ENCODE measurements at places on chromosomes 7 and 10. TPM values are rescaled to one million over a fixed set of nuclear protein-coding genes. Genes with fewer than 3 reads are reported as not detected.
A peak's percentile ranks its signal among the peaks of the same experiment; 100 is the strongest.

DNA sequence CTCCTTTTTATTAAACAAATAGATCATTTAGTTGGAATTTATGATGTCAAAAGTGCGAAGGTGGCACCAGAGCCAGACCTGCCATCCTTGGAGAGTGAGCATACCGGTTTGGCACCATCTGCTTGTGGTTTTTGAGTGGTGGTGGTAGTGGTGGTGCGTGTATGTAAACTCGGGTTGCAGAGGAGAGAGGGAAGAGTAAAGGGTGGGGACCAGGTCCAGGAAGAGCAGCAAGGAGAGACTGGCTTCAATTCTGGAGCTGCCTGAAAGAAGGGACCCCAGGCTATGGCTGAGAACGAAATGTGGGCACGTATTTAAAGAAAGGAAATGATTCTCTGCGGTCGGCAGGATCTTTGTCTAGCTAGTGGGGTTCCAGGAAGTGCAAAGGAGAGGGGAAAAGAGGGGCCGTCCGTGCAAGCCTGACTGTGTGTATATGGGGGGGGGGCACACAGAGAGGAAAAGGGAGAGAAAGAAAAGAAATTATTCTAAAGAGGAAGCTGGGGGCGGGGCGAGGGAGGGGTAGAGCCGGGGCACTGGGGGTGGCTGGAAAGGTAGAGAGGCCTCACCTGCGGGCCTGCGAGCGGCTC lies 448 bp upstream of the GOLGA7B start:
- DNase-seq, result no peak

DNA sequence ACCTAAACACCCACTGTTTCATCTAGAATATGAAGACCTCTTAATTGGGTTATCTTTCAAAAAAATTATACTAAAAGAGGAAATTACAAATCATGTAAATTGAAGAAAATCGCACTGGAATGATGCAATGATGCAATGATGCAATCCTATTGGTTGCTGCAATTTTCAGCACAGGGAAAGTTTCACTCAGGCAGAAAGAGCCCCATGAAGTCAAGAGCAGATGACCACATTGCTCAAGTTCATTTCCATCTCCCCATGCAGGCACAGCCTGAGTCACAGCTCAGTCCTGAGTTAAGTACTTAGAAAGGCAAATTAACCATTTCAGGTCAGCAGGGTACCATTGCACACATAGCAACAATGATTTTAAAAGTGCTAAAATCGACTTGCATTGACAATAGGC lies 180.3 kb upstream of the MYO3A start:
- DNase-seq, result no peak

- DNase-seq, result no peak
These were observed 135.7 kb downstream of the DYNC2I1 start for GRCh38 chr7:158991824-158992621.

DNA sequence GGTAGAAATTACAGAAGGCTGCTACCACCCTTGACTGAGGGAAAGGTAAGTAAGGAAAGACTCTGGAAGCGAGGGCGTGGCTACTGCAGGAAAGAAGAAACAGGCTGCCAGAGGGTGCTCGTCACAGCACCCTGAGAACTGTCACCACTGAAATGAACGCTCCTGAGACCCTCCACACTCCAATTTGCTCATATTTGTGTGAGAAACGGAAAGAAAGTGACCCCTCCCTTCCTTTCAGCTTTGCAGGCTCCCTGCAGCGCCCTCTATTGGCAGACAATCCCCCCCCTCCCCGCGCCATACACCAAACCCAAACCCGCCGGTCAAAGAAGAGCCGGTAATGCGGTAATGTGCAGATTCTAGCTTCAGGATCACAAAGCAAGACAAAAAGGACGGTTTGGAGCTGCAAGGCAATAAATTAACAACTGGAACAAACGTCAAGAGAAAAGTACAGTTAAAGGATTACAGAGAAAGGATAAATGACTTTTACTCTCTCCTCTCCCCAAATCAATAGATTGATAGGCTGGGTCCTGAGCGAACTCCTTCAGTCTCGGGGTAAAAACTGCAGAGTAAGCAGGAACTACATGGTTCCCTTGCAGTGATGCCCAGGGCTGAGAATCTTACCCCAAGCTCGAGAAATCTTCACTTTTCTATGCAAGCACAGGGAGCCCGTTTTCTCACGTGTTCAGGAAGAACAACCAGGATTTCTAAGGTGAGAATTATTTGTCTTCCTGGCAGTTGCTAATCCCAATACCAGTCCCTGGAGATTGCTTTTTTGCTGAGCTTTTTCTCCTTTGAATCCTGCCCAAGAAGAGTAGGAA lies 47.6 kb downstream of the STEAP1B start:
- DNase-seq, result peak; percentile 33

DNA sequence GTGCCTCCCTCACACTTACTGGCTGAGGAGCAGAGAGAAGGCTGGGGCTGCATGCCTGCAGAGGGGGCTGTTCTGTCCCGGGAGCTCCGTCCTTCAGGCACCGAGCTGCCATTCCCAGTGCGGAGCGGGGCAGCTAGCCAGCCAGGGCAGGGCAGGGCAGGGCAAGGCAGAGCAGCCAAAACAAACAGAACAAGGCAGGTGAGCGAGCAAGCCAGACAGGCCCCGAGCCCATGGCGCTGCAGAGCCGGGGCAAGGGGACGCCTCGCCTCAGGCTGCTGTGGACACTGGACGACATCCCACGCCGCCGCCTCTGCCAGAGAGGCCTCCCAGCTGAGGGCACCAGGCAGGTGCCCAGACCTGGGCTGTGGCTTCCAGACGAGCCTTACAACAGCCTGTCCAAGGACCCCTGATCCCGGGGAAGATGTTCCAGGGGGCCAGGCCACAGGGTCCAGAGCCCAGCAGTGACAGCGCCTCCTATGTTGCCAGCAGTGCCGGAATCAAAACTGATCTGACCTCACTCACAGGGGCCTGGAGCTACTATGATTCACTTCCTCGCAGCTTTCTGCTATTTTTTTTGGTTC lies 8.2 kb upstream of the NDST2 start:
- no peak for DNase-seq

- DNase-seq, result no peak
These were observed 102.1 kb upstream of the RSU1 start for GRCh38 chr10:16919121-16919982.

DNA sequence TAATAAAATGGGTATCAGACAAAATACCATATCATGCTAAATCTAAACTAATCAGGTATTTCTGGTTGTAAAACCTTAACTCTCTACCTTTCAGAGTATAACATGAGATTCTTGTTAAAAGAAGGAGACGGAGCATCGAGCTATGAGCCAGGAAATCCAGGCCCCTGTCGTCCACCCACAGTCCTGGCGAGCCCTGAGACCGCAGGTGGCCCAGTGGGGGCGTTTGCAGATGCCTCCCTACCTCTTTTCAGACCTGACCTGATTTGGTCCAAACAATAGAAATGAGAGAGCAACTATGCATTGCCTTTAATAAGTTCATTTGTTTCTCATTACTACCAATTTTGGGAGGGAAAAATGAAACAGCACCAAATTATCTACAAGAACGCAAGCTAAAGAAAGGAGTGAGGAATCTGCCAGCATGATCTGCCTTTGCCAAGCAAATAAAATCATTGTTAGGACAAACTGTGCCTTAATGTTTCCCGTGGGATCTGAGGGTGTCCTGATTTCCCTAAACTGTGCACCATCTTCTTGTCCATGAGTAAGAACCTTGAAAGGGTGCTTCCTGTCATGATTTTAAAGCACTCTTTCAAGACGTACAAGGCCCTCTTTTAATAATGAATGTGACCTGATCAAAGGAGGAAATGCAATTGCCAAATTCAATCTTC lies 166.7 kb downstream of the TCERG1L start:
- no peak for DNase-seq

- no peak for DNase-seq
These were observed 383.6 kb upstream of the TPK1 start for GRCh38 chr7:145219461-145219860.

Gene MAGI2
- total RNA-seq, result 0.11 TPM

Gene PRKAG2
- total RNA-seq, result 13.3 TPM

Gene CLDN3
- total RNA-seq, result not detected

Gene IFIT1B
- total RNA-seq, result not detected

All from activated T-helper 2 cell treated with anti-CD3 and anti-CD28 coated beads, Interferon-gamma antibody, Interleukin-2, Interleukin-4, amounts not matched to agents 10 μg/mL and 5 μg/mL and 100 μg/mL, durations not matched to agents 14 hours and 24 hours and 36 hours (primary cell).